ENCODE measurements at places on chromosomes 16 and 17.

GRCh38 chr16:1613211-1613622 lies 1.1 kb downstream of the CRAMP1 start:
- no peak for DNase-seq

DNA sequence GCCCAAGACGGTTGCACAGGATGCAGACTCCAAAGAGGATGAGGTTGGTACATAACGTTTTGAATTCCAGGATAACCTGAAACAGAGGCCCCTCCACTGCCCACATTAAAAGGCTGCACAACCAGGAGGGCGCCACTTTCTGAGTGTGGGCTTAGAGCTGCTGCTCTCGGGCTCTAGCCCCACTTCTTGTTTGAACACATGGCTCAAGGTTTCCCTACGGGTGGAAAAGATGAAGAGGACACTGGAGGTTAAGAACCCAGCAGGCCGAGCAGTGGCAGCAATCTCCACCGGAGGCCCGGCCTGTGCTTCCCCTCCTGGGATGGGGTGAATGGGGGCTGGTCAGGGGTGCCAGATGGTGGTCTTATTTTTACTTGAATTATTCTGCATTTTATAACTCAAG lies 8.0 kb upstream of the TRAP1 start:
- DNase-seq, result no peak

DNA sequence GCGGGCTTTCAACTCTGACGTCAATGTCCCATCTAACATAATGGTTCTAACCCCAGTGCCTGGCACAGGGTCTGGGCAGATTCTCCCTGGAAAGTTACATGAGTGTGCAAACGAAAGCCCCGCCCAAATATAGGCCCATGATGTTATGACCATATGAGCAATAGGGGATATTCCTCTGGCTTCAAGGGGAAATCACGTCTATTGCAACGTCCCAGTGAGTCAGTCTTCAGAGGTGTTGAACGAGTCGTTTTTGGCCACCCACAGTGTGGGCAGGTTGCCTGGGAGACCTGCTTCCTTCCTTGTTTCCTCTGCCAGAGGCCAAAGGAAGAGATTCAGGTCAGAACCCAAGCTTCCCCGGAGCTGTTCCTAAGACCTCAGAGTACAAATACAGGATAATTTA lies 30.3 kb downstream of the PIK3R5 start:
- DNase-seq, result peak; percentile 81

DNA sequence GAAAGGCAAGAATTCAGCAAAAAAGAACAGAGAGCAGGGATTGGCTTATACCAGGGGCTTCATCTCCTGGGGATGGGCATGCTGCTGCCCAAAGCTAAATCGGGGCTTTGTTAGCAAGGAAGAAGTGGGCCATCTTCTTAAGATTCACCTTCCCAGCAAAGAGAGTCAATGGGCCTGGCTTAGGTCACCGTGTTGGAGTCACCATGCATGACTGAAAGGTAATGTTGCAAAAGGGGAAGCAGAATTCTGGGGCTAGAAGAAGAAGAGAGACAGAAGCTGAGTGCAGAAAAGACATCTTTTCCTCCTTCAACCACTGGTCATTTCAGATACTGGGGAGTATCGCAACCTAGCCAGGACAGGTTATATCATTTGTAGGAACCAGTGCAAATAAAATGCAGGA lies 76.3 kb upstream of the KIFC3 start:
- no peak for DNase-seq

DNA sequence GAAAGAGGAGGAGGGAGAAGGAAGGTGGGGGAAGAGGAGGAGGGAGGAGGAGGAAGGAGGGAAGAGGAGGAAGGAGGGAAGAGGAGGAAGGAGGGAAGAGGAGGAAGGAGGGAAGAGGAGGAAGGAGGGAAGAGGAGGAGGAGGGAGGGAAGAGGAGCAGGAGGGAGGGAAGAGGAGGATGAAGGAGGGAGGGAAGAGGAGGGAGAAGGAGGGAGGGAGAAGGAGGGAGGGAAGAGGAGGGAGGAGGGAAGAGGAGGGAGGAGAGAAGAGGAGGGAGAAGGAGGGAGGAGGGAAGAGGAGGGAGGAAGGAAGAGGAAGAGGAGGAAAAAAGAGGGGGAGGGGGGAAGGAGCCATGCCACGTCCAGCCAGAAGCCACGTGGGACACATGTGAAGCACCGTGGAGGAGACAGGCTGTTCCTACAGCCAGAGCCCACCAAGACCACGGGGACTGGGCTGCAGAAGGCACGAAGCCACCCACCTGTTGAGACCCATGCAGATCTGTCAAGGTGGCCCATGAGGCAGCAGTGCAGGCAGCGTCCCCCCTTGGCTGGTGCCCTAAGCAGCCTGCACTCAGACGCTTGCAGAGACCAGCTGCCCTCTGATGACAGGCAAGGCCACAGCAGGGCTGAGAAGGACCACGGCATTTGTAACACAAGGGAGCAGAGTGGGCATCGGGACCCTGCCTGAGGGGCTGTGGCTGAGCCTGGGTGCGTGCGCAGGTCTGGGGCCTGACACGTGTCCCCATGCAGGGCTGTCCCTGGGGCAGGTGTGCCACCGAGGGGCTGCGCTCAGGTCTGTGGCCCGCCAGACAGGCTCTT lies 10.3 kb downstream of the NDUFAF8 start:
- no peak for DNase-seq

GRCh38 chr16:46737621-46738214 lies 10.4 kb downstream of the MYLK3 start:
- DNase-seq, result no peak

- DNase-seq, result no peak
Observed at GRCh38 chr16:54976651-54977200, 46.1 kb downstream of the IRX5 start.

- DNase-seq, result no peak
Observed at GRCh38 chr17:65018610-65019316, 37.8 kb downstream of the GNA13 start.

- DNase-seq, result no peak
Observed at GRCh38 chr16:21628772-21629171, 23.6 kb downstream of the IGSF6 start.

- no peak for DNase-seq
Observed at GRCh38 chr16:67470359-67470758, 10.6 kb downstream of the ATP6V0D1 start.

- no peak for DNase-seq
Observed at GRCh38 chr16:13234999-13235398, 333.6 kb downstream of the SHISA9 start.

DNA sequence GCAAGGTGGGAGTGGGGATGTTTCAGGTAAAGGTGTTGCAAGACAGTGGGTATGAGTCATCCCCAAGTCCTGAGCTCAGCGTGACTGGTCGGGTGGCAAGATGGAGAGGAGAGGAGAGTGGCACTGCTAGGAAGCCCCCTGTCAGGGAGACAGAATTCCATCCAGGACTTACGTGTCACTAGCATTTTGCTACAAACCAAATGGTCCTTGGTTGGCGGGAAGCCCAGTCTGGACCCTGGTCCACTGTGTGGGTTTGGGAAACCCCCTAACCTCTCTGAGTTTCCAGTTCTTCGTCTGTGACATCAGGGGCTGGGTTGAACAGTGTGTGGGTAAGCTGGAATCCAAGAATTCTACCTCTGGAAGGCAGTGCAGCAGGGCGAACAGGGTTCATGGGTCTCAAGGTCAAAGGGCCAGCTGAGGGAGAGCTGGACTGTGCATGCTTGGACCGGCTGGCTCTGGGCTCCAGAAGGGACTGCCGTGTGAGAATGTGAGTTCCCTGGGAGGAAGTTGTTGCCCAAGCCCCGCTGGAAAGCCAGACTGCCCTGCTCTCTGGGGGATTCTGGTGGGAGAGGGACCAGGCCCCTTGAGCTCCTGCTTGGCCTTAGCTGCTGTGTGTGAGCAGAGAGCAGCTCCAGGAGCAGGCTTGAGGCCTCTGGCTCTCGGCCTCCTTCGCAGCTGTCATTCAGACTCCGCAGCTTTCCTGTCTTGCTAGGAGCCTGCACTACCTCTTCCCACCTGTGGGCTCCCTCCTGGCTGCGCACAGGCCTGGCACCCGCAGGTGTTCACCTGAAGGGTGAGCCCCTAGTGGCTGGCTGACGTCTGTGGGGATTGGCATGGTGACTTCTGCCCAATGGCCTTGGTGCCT lies 84.6 kb downstream of the NT5M start:
- no peak for DNase-seq

DNA sequence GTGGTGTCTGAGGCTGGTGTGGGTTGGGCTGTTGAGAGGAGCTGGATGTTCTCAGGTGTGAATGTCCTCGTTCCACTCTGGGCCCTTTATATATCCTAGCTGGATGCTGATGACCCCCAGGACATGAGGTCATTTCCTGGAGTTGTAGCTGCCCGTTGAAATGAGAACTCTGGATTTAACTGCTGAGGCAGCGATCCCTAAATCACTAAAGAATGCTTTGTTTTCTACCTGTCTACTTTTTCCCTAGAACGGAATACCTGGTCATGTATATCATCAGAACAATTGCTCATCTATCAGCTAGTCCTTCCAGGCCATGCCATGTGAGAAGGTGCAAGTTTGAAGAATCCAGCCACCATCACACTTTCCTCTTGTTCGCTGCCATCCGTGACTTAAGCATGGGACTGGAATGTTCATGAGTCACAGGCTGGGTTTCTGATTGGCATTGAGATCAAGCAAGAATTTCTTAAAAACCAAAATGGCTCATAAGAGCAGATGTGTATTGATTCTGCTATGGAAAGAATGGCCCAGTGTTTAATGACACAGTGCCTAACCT lies at the start of gene KRTAP2-3:
TSS of gene KRTAP2-3 (minus strand) at position 63 of the 553 bp plus-strand sequence. CDS start 64 bp downstream, outside the sequence.
- no peak for DNase-seq

DNA sequence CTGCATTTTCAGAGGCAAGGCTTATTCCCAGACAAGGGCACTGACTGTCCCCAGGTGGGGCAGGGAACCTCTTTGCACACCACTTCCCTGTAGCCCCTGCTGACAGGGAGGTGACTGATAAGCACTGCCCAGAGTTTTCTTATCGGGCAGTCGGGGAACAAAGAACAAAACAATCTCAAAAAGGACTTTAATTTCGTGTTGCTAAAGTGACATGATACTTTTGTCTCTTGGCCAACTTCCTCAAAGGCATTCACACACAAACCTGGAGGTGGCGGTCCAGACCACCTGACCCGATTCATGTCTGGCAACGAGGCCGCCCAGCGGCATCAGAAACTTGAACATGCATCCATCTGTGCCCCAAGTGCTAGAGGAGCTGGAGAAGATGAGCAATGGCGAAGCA lies 28.9 kb downstream of the ZDHHC7 start:
- DNase-seq, result no peak

DNA sequence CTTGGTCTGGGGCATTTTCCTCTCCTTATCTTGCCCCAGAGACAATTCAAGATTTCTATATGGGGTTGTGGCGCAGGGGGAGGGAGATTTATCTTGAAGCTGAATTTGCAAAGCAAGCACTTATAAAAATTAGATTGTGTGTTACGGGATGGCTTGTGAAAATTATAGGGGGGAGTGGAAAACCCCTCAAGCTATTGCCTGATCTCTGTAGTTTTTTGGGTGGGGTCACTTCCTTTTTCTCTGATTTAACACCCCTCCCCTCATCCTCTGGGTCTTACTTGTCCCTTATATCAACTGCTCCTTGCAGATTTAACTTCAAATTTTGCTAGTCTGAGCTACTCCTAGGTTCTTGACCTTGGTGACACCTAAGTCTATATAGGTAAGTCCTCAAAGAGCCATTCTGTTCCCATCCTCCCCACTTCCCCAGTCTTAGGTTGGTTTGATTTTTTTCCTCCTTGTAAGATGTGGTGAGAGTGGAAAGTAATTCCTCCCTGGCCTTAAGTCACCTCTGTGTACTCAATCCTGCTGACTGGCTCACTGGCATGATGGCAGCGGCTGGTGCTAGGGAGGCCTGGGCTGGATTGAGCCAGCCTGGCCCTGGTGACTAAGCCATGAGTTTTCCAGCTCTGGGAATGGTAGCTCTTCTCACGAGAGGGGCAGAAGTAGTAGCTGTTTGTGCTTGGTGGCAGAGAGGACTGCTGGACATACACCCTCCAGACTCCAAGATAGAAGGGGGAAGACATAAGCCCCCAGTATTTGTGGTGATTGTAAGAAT lies 2.3 kb downstream of the ARL4D start:
- DNase-seq, result no peak

DNA sequence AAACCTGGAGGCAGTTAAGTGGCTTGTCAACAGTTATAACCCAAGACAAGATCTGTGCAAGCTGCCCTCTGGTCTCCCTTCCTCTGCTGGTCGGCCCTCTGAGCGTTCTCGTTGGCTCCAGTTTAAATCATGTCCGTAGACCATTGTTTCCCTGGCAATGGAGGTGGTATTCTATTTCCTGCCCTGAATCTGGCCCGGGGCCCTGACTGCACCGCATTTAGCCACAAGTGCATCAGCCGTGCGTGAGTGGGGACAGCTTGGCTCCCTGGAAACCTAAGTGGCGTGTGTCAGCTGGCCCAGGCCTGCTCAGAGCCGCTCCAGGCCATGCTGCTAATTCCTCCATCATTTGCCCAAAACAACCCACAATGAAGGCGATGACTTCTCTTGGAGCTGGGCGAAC lies 15.0 kb upstream of the MYLK3 start:
- DNase-seq, result no peak

DNA sequence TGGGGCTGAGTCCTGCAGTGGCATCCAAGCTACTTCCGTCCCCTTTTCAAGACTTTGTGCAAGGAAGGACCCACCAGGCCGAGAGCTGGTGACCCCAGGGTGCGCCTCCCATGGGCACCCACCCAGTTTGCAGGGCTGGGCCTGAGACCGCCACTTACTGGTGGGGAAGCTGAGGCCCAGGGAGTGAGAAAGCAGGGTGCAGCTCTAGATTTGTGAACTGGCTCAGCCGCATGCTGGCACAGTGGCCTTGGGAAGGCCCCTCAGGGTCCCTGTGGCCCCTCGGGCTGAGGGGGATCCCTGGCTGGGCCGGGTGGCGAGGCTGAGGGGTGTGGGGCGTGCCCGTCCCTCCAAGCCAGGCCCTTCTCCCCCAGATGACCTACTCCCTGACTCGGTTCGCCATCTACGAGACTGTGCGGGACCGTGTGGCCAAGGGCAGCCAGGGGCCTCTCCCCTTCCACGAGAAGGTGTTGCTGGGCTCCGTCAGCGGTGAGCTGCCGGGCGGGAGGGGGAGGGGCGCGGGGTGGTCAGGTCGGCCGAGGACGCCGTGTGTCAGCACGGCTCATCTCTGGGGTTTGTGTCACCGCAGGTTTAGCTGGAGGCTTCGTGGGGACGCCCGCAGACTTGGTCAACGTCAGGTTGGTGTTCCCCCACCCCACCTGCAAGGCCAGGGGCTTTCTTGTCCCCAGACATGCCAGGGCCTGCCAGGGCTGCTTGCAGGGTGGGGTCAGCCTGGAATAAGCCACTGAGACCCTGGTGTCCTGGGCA lies 3.2 kb downstream of the SLC25A10 start:
- no peak for DNase-seq

GRCh38 chr17:82876149-82876548 lies 36.3 kb upstream of the ZNF750 start:
- DNase-seq, result no peak

- DNase-seq, result no peak
Observed at GRCh38 chr17:16442594-16443510, 27.5 kb downstream of the TRPV2 start.

GRCh38 chr16:30972872-30973271 lies 12.1 kb upstream of the HSD3B7 start:
- no peak for DNase-seq

- no peak for DNase-seq
Observed at GRCh38 chr17:59504821-59505220, 60.6 kb upstream of the DHX40 start.

DNA sequence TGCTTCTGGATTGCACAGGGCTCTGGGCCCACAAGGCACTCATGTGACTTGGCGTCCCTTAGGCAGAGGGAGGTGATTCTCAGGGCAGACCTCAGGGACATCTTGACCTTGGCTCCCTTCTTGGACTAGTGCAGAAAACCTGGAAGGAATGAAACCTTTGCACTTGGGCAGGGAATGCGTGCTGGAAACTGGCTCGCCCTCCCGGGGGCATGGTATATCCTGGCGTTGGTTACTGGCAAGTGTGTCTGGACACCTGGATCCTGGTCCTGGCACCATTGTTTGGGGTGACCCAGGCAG lies 63.5 kb upstream of the LGALS9 start:
- no peak for DNase-seq

GRCh38 chr16:23020084-23020483 lies 129.2 kb downstream of the USP31 start:
- DNase-seq, result no peak
